ENCODE measurements at places on chromosomes 16 and 17.

DNA sequence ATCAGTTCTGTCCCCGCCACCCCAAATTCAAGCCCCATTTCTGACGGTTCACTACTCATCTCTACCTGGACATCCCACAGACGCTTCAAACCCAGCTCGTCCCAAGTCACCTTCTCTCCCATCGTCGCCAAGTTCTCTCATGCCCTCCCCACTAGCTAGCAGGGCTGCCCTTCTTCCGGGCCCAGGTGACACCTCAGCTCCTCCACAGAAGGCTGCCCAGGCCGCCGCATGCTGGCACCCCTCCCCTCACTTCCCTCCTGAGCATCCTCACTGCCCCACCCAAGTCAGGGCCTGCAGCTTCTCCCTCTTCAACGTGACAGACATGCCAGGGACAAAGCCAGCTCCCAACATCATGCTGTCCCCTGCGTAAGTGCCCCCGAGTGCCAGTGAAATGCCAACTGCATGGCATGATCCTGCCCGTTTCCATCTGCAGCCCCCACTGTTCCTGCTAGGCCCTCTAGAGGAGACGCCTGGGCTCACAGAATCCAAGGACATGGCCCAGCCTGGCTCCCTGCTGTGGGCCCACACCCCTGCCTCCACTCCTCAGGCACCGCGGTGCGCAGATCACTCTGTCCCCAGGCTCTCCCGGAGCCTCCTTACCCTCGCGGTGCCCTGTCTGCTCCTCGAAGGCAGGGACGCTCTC lies 5.9 kb downstream of the CYB561 start:
- DNase-seq, result no peak

DNA sequence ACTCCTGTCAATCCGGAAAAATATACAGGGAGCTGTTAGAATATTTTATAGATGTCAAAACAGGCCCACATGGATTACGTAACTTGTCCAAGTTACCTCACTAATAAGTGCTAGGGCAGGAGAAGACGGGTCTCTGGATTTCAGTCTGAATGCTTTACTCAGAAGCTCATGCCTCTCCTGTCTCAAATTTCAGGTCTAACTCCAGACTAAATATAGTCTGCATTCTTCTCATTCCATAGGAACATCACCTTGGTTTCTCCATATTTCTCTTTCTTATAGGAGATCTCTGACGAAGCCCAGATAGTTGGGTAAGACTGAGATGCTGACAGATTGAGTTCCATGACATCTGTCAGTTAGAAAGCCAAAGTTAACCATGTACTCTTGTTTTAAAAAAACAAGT lies 174.2 kb downstream of the STX8 start:
- no peak for DNase-seq

- DNase-seq, result no peak
Observed at GRCh38 chr17:74731347-74731605, 5.8 kb upstream of the RAB37 start.

- no peak for DNase-seq
Observed at GRCh38 chr17:35864853-35865252, 3.8 kb downstream of the HEATR9 start.

- DNase-seq, result no peak
Observed at GRCh38 chr16:56611281-56611833, 3.0 kb downstream of the MT2A start.

DNA sequence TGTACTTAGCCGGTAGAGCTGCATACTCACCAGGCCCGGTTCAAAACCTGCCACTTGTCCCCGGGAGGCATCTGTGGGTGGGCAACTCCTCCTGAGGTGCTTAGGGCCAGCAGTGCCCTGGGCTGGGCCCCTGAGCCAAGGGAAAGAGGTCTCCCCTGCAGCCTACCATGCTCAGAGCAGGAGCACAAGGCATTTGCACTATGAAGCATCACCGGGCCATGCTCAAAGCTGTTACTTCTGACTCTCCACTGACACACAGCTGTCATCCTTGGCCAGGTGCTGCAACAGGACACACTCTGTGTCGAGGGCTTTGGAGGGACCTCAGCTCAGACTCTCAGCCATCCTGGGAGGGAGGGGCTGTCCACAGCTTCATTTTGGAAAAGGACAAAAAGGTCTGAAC lies 37.2 kb downstream of the SLC38A8 start:
- DNase-seq, result no peak

DNA sequence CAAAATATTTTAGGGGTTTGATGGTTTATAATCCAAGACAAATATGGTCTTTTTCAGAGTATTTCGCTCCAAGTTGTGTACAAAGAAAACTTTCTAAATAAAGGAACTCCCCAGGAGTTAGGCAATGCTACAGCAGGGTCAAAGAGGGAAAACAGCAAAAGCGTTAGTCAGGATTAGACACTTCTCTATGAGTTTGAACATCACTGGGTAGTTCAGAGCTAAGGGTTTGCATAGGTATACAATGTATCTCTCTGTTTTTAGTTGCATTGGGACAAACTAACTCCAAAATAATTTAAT lies 34.8 kb downstream of the FAM20A start:
- no peak for DNase-seq

GRCh38 chr17:31604936-31605335 lies 213.5 kb downstream of the RAB11FIP4 start:
- DNase-seq, result no peak

- DNase-seq, result no peak
Observed at GRCh38 chr17:9907883-9908648, 3.0 kb upstream of the RCVRN start.

DNA sequence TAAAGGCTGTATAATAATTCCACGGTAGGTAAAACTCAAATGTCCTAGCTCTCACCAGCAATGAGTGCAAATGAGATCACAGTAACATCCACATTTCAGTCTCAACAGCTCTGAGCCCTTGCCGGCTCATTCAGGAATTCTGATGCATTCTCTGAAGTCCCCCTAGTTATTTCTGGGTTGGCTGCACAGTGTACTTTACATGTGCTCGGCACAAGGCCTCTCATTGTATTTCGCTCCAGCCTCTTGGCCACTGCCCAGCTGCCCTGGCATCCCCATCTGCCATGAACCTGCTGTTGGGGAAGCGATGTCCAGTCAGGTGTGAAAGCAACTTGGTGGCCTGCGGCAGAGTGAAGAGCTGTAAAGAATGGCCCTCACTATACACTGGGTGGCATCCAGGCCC lies 14.3 kb downstream of the PRCD start:
- no peak for DNase-seq

DNA sequence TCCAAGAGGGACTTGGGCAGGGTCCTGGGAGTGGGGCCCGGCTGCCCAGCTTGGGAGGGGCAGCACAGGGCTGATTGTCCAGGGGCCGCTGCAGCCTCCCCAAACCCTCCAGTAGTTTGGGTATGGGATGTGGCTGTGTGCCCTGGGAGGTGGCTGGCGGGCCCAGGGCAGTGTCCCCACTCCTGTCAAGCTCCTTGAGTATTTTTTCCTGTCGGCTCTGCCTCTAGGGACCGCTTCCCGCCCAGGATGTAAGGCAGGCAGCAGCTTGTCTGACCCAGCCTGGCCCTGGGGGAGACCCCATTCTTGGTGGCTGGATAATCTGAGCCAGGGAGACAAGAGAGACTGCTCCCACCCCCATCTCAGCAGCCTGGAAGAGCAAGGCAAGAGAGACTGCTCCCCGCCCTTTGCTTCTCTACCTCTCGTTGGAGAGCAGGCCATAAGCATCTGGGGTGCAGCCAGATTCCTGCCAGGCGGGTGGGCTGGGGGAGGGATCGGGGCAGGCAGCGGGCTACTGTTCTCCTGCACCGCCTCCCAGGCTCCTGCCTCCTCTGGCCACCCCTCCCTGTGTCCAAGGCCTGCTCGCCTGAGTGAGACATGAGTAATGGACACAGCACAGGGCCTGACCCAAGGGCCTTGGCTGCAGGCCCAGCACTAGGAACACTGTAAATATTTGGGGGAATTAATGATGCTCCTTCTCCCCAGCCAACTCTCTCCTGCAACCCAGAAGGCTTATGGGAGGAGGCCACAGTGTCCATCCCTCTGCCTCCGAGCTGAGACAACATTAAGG lies 18.4 kb upstream of the ITGA3 start:
- DNase-seq, result no peak

- DNase-seq, result no peak
Observed at GRCh38 chr16:56362057-56362655, 63.2 kb downstream of the AMFR start.

DNA sequence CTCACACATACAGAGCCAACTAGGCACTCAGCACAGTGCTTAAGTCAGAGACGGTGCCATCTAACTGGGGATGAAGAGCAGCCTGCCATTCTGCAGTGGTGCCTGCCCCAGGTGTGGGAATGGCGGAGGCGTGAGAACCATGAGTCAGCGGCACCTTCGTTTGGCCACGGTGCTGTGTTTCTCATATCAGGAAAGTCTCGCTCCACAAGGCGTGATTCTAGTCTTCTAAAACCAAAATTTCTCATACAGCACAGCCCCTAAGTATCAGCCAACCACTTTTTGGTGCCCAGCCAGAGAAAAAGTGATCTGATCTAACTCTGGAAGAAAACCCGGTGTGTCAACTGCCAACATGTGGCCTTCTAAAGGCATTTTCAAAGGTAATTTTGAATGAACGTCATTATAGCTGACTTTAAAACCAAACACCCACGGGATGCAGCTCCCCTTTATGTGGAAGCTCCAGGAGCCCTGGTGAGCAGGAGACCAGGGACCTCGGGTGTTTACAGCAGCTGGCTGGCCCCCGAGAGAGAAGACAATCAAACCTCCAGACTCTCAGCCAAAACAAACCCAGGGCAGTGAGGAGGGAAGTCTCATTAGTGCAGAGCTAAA lies 54.6 kb downstream of the ABCC12 start:
- DNase-seq, result no peak

DNA sequence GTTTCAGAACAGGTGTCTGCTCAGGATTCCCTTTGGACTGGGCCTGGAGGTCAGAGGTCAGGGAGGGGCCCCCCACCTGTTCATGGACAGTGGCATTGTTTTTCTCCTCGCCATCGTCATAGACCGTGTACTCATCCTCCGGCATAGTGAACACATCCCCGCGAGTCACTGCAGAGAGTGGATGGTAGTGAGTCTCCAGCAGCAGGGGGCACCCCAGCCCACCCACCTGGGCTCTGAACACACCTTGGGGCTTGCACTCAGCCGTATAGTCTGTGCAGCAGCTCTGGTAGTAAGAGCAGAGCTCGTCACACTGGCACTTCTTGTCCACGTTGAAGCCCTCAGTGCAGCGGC lies 448 bp downstream of the VTN start:
- no peak for DNase-seq

GRCh38 chr16:85403693-85404092 lies 209.4 kb upstream of the GSE1 start:
- DNase-seq, result no peak

GRCh38 chr17:7383742-7384488 lies 3.0 kb downstream of the TNK1 start:
- no peak for DNase-seq

DNA sequence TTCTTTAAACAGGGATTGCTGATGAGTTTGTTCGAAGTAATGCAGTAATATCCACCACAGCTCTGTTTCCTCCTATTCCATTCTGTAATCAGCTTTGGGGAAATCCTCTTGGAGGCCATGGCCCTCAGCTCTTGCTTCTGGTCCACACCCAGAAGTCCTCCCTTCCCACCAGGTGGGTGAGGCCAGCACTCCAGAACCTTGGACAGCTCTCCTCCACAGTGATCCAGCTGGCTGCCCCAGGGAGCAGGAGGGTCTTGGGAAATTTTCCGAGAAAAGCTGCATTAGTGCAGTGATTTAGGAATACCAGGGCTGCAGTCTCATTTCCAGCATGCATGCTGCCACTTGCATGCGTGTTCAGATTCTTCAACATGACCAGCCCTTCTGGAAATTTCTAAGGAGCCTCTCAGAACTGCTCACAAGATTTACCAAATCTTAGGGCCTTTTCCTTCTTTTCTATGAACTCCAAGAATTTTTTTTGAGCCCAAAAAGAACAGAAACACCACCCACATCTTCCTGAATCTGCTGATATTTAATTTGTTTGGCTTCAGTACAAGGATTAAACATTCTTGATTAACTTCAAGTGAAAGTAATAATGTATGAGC lies 4.2 kb downstream of the SMPD3 start:
- DNase-seq, result no peak

GRCh38 chr17:14057591-14057990 lies 11.7 kb upstream of the COX10 start:
- no peak for DNase-seq

DNA sequence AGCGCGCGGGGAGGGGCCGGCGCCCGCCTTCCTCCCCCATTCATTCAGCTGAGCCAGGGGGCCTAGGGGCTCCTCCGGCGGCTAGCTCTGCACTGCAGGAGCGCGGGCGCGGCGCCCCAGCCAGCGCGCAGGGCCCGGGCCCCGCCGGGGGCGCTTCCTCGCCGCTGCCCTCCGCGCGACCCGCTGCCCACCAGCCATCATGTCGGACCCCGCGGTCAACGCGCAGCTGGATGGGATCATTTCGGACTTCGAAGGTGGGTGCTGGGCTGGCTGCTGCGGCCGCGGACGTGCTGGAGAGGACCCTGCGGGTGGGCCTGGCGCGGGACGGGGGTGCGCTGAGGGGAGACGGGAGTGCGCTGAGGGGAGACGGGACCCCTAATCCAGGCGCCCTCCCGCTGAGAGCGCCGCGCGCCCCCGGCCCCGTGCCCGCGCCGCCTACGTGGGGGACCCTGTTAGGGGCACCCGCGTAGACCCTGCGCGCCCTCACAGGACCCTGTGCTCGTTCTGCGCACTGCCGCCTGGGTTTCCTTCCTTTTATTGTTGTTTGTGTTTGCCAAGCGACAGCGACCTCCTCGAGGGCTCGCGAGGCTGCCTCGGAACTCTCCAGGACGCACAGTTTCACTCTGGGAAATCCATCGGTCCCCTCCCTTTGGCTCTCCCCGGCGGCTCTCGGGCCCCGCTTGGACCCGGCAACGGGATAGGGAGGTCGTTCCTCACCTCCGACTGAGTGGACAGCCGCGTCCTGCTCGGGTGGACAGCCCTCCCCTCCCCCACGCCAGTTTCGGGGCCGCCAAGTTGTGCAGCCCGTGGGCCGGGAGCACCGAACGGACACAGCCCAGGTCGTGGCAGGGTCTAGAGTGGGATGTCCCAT lies 232.8 kb downstream of the SEC14L1 start:
- DNase-seq, result no peak

- no peak for DNase-seq
Observed at GRCh38 chr17:53472586-53472985, 350.1 kb upstream of the KIF2B start.

DNA sequence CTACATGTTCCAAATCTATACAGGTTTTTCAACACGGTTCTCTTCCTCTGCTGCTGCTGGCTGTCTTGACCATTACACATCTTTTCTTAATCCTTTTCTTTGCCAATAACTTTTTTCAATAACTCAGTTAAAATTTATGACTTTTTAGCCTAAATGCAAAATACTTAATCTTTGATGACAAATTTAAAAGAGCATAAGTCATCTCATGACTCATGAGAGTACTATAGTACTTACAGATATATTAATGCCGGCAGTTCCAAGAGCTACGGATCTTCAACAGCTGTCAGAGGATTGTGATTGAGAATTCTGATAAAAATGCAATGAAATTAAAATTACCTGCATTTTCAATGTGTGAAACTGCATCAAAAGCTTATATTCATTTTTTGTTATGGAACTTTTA lies 105.5 kb downstream of the KPNA2 start:
- no peak for DNase-seq

- DNase-seq, result no peak
Observed at GRCh38 chr16:85525420-85526184, 87.5 kb upstream of the GSE1 start.
